ENCODE measurements at places on chromosomes 13 and 19.

DNA sequence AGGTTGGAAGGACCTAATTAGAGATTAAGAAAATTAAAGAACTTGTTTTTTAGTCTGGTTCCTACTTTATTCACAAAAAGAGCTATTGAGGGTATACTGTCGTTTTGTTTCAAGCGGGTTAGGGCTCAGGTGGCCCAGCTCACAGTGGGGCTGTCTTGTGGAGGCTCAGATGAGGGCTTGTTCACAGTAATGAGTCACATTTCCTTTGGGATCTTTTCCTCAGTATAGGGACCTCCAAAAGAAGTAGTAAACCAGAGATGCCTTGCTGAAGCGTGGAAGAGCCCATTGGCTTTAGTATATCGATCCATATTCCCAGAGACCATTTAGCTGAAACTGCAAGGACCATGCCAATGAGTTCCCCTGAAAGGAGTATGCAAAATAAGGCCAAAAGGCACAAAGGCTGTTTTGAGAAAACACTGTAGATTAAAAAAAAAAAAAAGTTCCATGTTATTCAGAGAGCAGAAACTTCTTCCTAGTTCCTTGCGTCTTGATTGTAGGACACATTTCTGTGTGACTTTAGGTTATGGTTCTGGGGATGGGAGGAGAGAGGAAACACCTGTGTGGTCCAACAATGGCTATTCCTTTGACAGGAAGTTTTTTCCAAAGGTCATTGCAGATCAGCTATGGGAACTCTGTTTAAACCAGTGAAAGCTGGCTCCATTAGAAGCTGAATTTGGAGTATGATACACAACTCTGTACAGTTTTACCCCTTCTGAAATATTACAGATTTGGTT lies 32.8 kb upstream of the GPI start:
- DNase-seq: no peak

- no peak for DNase-seq
Measured at GRCh38 chr13:68551701-68552522, 1321.8 kb upstream of the PCDH9 start.

DNA sequence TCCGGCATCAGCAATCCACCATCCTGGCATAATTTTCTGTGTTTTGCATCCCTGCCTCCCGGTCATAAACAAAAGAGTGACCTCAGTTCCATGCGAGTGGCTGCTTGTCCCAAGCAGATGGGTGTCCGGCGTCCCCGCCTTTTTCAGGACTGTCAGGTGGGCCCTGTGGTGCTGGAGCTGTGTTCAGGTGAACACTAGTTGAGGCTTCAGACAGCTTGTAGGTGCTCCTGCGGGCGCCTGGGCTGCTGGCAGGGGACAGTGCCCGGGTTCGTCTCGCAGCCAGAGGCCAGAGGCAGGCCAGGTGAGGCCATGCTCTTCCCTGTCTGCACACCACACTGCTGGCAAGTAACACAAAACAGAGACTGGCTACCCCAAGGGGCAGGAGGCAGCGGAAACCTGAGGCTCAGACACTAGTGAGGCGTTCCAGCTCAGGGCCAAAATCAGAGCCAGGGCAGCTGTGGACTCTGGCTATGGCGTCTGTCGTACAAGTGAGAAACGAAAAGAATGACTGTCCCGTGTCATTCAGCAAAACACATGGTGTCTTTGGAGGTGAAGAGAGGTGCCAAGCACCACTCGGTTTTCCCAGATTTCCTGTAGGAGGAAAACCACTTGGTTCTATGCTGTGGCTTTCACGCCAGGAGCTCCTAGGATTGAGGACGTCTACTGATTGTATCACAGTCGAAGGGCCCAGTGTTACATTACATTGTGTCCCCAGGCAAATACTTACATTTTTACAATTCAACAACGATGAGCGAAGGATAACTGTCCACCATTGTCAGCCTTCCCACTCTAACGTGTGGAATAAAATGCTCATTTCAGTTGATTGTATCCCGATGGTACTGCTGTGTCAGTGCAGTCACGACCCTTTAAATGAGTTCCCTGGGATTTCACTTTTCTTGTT lies 104.0 kb downstream of the ATP11A start:
- no peak for DNase-seq

DNA sequence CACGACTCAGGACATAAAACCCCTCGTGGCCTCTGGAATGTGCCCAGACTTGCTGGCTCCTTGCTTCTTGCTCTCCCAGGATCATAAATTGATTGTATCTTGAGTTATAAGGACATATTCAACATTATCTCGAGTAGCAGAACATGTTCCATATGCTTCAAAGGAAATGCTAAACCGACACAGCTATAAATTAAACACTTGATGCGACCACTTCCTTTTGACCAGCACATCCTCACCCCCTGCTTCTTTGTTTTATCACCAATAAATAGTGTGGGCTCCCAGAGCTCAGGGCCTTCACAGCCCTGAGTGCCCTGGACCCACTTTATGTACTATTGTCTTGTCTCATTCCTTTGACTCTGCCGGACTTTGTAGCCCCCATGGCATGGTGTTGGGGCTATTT lies 157.0 kb upstream of the PABPC3 start:
- no peak for DNase-seq

DNA sequence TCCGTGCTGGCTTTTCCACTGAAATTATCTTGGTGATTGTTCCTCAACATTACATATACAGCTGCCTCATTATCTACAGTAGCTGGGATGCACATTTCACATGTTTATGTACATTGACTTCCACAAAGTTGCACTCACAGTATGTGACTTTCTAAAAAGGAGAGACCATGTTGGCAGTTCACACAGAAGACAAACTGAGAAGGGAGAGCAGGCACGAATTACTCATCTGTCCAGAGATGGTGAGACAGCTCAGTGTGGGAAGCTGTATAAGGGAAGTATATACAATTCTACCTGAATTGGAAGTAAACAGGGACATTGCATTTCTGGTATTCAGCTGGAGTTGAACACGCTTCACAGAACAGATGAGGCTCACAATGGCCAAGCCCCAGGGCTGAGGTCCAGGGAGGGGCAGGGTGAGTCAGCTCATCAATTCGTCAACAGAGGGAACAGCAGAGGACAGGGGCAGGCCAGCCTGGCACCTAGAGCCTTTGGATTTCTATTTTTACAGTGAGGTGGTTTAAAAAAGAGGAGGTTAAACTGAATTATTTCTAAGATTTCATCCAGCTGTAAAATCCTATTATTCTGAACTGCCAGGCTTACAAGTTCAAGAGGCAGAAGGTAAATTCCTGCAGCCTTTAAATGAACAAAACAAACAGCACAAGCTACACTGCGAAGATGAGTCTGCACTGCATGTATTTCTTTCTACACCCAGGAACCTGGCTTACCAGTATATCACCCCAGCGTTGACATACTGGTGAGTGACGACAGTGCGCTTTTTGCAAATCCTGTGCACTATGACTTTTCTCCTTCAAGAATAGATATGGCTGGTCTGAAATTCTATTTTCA lies 9.8 kb downstream of the PARP4 start:
- DNase-seq: no peak

DNA sequence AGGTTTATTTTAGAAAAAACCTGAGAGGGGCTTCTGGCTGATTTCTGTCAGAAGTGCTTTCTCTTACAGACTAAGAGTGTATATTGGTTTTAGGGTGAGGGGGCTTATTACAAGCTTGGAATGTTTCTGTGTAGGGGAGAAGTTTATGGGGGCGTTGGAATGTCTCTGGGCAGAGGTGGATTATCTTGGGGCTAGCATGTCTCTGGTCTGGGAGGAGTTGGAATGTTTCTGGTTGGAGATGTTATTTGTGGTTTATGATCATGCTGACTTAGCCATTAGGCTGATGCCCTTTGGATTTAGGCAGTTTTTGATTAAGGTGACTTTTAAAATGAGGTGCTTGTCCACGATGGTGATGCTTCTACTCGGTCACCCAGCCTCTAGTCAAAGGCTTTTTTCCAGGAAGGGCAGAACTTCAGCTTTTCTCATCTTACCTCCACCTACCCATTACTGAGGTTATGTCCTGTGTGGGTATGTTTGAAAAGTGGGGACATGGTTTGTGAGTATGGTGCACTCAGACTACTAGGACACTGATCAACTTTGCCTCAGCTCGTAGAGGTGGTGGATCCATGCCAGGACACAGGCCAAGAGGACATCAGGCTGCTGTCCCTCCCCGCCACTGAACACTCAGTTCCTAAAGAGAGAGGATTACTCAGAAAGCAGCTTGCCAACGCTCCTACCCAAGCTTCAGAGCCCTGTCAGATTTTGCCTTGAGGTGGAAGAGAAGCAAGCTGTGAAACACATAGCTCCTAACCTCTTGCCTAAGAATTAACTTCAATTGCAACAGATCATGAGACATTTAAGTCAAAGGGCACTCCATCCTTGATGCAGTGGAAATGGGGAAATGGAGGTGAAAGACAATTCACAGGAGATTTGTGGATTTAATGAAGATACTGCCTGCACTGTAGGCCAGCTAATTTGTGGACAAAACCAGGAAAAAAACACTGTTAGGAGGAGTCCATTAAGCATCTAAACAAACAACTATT lies 63.6 kb downstream of the ZNF44 start:
- no peak for DNase-seq

All from stimulated activated CD8-positive, alpha-beta memory T cell treated with anti-CD3 and anti-CD28 coated beads, Interleukin-7, amount 100 ng/mL, for 24 hours (primary cell).